ENCODE measurements at places on chromosomes 4 and X.
A peak's percentile ranks its signal among the peaks of the same experiment; 100 is the strongest.

DNA sequence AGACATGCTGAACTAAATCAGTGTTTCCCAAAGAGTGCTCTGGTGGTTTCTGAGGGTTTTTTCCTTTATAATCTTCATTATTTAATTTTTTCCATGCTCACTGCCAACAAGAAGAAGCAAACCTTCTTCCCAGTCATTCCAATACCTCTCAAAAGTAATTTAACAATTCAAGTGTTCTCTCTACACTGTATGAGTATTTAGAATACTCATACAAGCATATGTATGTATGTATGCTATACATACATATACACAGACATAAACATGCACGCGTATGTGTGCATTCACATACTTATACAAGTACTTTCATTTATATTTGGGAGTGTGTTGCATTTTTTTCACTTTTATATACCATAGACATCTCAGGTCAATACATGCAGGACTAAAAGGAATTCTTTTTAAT lies 54.3 kb upstream of the TXK start:
- no peak for DNase-seq

- no peak for DNase-seq
Observed at GRCh38 chr4:113094802-113095201, 45.3 kb downstream of the ANK2 start.

- no peak for DNase-seq
Observed at GRCh38 chr4:45663003-45663402, 460.9 kb downstream of the GABRG1 start.

DNA sequence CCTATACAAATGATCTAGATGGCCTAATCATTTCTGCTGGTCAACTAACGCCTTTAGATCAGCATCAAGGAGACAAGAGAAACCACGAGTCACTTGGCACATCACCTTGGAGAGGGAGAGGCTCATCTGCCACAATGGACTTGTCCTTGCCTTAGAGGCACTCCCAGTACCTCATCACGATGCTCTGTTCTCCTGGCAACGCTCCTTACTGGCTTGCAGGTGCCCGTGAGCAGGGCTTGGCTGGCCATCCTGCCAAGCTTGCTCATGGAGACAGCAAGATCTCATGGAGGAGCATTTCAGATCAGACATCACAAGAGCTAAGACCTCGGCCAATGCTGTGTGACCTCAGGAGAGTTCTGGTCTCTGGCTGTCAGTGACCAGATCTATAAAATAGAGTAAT lies 2.7 kb upstream of the SMIM20 start:
- no peak for DNase-seq

DNA sequence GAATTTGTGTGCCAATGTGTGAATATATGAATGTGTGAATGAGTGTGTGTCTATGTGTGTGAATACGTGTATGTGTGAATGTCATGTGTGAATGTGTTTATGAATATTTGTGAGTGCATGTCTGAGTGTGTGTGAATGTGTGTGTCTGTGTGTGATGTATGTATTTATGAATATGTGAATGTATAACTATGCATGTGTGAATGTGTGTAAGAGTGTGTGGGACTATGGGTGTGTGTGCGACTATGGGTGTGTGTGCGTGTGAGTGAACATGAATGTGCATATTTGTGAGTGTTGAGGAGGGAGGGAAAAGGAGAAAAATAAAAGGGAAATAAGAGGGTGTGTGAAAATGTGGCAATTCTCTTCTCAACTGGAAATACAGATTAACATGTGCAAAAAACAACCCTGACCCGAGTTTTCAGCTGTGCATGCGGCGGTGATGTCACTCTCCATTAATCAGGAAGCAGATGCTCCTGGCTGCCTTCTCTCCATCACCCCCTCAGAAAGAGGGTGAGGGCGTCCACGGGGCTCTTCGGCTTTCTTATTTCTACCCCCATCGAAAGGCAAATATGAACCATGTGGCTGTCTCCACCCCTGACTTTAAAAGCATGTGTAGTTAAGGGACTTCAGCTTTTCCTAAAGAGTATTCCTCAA lies 219.8 kb downstream of the MAML3 start:
- DNase-seq = no peak

DNA sequence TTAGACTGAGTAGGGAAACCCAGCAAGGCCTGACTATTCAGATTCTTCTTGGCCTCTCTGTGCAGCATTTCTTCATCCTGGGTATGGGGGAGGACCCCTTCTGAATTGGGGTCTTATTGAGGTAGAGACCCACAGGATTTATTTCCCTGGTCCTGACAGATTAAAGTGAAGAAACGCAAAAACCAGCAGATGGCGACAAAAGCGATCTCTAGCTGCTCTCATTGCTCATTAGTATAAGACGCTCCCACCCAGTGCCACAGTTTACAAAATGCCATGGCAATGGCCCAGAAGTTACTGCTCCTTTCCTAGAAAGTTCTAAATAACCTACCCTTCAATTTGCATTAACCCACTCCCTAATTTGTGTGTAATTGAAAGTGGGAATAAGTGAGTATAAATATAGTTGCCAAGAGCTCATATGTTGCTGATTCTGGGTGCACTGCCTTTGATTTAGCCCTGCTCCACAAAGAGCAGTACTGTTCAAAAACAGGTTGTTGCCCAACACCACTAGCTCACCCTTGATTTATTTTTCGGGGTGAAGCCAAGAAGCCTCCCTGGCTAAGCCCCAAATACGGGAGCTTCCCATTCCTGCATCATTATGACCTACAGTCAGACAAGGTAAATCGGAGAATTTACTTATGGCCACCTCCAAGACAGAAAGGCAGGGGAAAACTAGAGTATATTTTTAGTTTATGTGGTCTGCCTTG lies 3.7 kb upstream of the BEX4 start:
- DNase-seq = peak; percentile 62

- DNase-seq = no peak
Observed at GRCh38 chr4:8081171-8081570, 77.4 kb downstream of the ABLIM2 start.

GRCh38 chr4:78070731-78071282 lies 13.7 kb downstream of the FRAS1 start:
- no peak for DNase-seq

- no peak for DNase-seq
Observed at GRCh38 chrX:22399437-22400192, 126.9 kb downstream of the CBLL2 start.

DNA sequence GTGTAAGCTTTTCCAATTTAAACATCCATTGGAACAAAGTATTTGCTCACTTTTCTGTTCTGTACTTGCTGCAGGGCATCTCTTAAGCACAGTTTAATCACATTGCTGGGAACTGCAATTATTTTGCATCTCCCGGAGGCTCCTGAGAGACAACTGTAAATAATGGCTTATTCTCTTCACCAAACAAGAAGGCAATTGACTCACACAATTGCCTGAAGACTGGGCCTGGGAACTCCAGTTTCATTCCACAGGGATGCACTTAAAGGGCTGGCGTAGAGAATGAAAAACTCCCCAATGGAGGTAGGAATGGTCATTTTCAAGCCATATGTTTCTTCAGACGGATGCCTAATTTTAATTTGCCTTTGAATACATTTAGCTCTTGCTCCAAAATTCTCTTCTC lies 29.5 kb downstream of the TFDP3 start:
- peak; percentile 55 for DNase-seq

GRCh38 chr4:150079081-150079581 lies 886 bp downstream of the DCLK2 start:
- DNase-seq = peak; percentile 66

- no peak for DNase-seq
Observed at GRCh38 chrX:115357326-115358120, 68.0 kb downstream of the LUZP4 start.

DNA sequence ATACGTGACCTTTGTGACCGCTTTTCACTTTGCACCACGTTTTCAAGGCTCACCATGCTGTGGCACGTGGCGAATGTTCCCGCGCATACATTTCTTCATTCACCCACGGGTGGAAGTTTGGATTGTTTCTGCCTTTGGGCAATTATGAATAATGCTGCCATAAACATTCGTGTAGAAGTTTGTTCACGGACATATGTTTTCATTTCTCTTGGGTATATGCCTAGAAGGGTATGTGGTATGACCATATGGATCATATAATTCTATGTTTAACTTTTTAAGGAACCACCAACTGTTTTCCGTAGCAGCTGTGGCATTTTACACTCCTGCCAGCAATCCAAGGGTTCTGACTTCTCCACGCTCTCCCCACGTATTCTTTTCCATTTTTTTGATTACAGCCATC lies 60.9 kb upstream of the MXD4 start:
- DNase-seq = no peak

DNA sequence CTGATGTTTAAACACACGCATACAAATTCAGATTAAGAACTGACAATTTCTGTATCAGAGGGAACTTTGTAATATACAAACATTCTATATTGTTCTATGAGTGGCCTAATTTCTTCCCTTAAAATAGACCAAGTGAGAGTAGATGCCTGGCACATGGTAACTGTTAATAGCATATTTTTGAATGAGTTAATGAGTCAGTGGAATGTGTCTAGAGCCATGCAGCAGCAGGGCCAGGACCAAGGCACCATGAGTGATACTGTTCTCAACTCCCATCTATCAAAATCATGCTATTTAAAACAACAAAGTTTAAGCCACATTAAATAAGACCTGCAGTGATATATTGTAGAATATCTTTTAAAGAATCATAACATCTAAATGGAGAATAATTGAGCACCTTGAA lies 98.3 kb downstream of the ARHGAP24 start:
- DNase-seq = no peak

GRCh38 chrX:13397878-13398818 lies 78.3 kb upstream of the ATXN3L start:
- DNase-seq = peak; percentile 98

DNA sequence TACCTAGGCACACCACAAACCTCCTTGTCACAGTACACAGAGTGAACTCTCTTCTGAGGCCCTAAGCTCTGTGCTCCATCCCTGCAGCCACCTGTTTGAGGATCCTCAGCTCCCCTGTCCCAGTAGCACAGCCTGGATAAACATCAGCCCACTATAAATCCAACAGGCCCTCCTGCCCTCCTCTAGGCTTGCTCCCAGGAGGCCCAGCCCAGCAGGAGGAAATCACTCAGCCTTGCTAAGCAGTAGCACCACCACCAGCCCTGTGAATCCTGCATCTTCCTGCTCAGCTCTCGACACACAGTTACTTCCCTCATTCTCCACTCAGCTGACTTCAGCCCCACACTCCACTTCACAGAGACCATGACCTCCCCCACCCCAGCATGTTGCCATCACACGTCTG lies 273.9 kb downstream of the BCOR start:
- DNase-seq = no peak

GRCh38 chrX:26783512-26784225 lies 567.7 kb downstream of the MAGEB5 start:
- peak; percentile 46 for DNase-seq

DNA sequence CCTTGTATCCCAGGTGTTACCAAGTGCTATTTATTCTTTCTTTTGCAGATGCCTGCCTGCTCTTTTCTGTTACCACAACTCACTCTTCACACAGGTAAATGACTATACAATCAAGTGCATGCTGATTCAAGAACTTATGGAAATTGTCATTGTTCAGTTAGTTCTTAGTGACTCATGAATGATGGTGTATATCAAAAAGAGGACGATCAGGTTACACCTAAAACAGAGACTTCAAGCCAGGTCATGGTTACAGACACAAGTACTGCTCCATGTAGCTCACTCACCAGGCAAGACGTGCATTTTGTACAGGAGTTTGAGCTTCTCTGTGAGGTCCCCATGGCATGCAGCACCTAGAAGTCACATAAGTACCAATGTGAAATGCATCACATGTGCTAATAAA lies 59.3 kb upstream of the UCP1 start:
- DNase-seq = peak; percentile 20

DNA sequence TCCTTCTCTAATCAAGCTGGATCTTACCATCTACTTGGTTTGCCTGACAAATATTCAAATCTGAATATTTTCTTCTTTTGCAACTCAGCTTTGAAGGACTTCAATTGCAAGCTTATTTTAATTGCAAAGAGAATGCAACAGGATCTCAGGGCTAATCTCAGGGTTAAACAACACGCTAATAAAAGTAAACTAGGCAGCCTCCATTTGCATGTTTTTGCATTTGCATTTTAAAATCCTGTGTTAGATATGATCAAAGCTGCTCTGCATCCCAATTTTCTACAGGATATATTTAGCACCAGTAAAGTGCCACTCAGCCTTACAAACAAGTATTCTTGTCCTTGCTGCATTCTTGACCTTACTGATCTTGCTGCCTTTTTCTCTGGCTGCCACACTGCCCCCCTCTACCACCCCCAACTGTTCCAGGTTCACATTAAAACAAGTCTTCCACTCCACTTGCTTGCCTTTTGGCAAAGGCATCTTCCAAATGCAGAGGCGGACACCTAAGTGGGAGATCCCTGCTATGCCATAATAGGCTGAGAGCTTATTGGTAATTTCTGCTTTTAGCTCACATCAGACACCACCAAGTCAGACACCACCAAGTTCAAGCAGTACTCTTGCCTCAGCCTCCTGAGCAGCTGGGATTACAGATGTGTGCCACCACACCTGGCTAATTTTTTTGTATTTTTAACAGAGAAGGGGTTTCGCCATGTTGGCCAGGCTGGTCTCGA lies 48.1 kb downstream of the GPRIN3 start:
- DNase-seq = no peak

GRCh38 chrX:50211510-50211909 lies 6.9 kb downstream of the CCNB3 start:
- DNase-seq = peak; percentile 56

- no peak for DNase-seq
Observed at GRCh38 chr4:140808256-140808655, 52.1 kb upstream of the TBC1D9 start.

DNA sequence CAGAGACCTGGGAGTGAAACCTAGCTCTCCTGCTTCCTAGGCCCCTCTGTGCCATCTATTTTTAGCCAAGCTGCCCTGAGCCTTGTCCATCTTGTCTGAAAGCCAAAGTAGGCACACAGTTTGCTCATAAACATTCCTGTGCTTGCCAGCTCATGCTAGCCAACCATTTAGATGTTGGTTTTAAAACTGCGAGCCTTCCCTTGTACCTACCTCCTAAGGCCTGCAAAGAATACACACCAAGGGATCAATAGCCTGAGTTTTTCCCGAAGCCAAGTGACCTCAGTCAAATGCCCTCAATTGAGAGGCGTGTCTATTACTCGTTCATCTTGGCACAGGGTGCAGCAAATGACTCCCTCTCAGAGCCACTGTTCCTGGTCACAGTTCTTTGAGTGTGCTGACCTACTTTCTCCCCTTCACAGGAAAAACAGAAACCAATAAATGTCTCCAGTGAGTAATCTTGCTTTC lies 48.5 kb downstream of the ZCCHC12 start:
- no peak for DNase-seq
